ENCODE measurements at places on chromosomes 11 and 22. TPM values are rescaled to one million over a fixed set of nuclear protein-coding genes. Genes with fewer than 3 reads are reported as not detected.

Gene FXYD6
- polyA plus RNA-seq = 168 TPM

Gene PANX2
- polyA plus RNA-seq = not detected

Gene APOA4
- polyA plus RNA-seq = not detected

Gene HBE1
- polyA plus RNA-seq = 8.2 TPM

Gene SGSM1
- polyA plus RNA-seq = 0.09 TPM

Gene CTSW
- 0.90 TPM for polyA plus RNA-seq

Gene HTR3B
- 0.07 TPM for polyA plus RNA-seq

Gene KCNE3
- polyA plus RNA-seq = 1.8 TPM

Gene SLC5A4
- polyA plus RNA-seq = 0.54 TPM

Gene E2F8
- 19.0 TPM for polyA plus RNA-seq

Gene MS4A15
- not detected for polyA plus RNA-seq

Gene POLR3H
- 23.6 TPM for polyA plus RNA-seq

Gene PIK3IP1
- 3.1 TPM for polyA plus RNA-seq

Gene CHRDL2
- 0.41 TPM for polyA plus RNA-seq

Gene GAL
- 0.39 TPM for polyA plus RNA-seq

Gene DDX25
- 0.48 TPM for polyA plus RNA-seq

Gene COPB1
- polyA plus RNA-seq = 116 TPM

Gene FBLN1
- polyA plus RNA-seq = 220 TPM

Gene DDI1
- not detected for polyA plus RNA-seq

Gene SCGB1A1
- polyA plus RNA-seq = not detected

Gene PAMR1
- 17.9 TPM for polyA plus RNA-seq

Gene MS4A7
- 5.6 TPM for polyA plus RNA-seq

Gene OR8D4
- 0.21 TPM for polyA plus RNA-seq

Gene TTC38
- polyA plus RNA-seq = 17.7 TPM

Gene ZDHHC24
- polyA plus RNA-seq = 4.0 TPM

Gene MN1
- polyA plus RNA-seq = 12.9 TPM

Gene TSGA10IP
- polyA plus RNA-seq = not detected

Gene SEZ6L
- polyA plus RNA-seq = 0.31 TPM

Gene DMC1
- polyA plus RNA-seq = 9.7 TPM

Gene SHANK2
- polyA plus RNA-seq = 1.3 TPM

Gene BSX
- polyA plus RNA-seq = not detected

Gene MIAT
- polyA plus RNA-seq = 2.1 TPM

Gene KMT5B
- 36.0 TPM for polyA plus RNA-seq

Measured in muscle of back (tissue), 13 donors.